ENCODE measurements at places on chromosomes 12 and 14.

DNA sequence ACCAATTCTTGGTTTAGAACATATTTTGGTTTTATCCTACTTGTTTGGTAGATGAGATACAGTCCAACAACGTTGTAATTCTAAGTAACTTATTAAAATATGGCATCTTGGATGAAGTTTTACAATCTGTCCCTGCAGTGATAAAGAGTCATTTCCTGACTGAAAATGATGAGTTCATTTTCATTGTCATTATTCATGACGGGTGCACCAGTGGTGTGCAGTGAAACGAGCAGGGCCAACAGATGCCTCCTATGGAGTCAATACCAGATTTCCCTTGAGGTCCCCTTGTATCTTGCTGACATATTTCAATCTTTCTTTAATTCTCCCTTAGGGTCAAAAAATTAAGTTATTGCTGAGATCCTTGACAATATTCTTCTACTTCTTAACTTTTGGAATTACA is 438.5 kb downstream of the LRIG3 start:
- DNase-seq: no peak

DNA sequence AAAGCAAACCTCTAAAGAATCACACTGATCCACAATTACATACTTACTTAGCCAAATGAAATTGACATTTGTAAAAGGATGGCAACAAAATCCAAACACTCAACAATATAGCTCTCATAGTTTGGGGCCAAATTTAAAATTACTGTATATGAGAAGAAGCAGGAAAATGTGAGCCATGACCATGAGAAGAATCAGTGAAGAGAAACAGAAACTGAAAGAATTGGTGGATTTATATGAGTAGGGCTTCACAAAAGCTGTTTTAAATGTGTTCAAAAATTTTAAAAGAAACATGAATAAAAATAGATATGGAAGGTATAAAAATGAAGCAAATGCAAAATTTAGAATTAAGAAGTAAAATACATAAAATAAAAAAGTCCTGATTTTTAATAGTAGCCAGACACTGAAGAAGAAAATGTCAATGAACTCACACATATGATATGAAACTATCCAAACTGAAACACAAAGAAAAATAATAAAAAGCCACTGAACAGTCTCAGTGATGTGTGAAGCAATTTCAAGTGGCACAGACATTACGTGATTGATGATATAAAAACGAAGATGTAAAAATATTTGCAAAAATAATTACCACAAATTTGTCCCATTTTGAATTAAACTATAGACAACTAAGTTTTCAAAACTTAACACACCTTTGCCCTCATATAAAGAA is 87.9 kb upstream of the MDGA2 start:
- DNase-seq: no peak

DNA sequence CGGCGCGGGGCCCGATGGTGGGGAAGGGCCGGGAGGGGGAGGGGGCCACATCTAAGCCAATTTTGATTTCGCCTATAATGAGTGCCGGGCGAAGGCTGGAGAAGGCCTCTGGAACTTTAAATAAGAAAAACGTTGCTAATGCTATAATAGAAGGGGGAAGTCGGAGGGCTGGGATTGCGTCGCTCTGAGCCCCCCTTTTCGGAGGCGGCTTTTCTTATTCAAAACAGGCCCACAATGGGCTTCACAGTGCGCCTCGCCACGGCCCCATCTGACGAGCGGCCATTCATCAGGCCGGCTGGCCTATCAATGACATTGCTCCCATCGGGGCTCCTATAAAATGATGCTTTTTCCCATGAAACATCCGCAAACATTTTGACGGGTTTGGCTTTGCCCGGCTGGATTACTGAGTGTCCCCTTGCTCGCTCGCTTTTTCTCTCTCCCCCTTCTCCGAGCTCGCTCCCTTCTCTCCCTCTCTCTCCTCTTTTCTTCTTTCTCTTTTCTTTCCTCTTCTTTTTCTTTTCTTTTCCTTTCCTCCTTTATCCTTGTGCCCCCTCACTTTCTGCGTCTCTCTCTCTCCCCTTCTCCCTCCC is at the start of gene RFX4:
TSS of gene RFX4 (plus strand) at position 364 of the 590 bp plus-strand sequence. CDS start 317 bp downstream, outside the sequence.
- DNase-seq: no peak

GRCh38 chr14:89516173-89516572 is 99.1 kb upstream of the FOXN3 start:
- DNase-seq: no peak

DNA sequence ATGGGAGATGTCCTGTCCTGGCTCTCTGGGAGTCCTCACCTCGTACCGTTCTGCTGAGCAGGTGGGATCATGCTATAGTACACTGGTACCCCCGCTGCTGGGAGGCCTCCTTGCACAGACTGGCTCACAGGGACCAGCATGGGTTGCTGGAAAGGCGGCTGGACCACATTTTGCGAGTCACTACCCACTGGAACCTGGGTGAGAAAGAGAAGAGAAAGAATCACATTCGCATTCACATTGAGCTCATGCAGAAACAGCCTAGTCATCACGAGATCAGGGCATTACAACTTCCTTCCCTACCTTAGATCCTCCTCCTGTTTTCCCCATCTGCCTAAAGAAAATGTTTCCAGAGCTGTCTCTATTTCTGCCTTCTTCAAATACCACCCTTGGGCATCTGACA is 17.3 kb upstream of the STAC3 start:
- DNase-seq: no peak

DNA sequence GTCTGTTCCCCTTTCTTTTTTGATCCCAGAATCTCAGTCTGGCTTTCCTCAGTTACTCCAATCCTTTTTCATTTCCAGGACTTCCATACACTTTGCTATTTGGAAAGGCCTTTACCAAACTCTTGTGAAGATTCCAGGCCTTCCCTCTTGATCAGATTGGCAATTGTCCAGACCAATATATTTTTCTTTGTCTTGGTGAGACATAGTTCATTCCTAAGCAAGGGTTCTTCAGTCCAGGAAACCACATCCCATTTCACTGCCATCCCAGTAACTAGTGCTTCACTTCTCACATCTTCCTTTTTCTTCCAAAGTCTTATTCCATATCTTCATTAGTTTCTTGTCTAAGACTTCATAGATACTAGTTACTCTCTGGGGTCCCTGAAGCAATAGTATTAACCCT is 2.1 kb upstream of the PTPRQ start:
- no peak for DNase-seq

GRCh38 chr14:61227884-61228591 is 53.1 kb downstream of the TMEM30B start:
- DNase-seq: no peak

- no peak for DNase-seq
Measured at GRCh38 chr14:33848009-33848408, 102.9 kb downstream of the EGLN3 start.

GRCh38 chr12:67457778-67458665 is 188.9 kb downstream of the CAND1 start:
- no peak for DNase-seq

DNA sequence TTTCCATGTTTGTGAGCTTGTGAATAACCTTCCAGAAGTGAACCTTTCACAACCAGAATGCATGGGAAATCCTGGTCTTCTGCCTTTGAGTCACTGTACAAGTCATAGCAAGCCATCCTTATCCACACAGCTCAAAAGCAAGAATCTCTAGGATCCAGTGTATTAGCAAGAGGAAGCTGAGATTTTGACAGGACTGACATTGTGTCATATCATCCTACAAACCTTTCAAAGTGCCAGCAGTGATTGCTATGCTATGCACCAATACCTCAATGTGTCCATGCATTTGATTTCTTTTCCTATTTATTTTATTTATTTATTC is 13.5 kb upstream of the NRDE2 start:
- no peak for DNase-seq

DNA sequence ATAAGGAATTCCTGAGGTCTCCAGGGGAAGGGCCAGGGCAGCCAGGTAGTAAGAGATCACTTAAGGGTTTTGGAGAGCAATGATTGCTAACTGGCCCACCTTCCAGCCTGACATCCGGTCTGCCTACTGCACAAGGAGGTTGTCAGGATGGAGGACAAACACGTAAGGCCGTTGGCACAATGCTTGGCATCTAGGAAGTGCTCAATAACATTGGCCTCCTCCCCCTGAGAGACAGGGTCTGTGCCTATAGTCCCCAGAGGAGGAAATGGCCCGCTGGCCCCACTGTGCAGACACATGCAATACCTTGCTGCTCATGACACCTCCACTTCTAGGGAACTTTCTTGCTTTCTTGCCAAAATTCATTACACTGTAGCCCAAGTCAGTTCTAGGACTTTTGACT is 73.2 kb downstream of the NTF3 start:
- no peak for DNase-seq

- DNase-seq: no peak
Measured at GRCh38 chr14:102089621-102090343, 2.9 kb upstream of the HSP90AA1 start.

DNA sequence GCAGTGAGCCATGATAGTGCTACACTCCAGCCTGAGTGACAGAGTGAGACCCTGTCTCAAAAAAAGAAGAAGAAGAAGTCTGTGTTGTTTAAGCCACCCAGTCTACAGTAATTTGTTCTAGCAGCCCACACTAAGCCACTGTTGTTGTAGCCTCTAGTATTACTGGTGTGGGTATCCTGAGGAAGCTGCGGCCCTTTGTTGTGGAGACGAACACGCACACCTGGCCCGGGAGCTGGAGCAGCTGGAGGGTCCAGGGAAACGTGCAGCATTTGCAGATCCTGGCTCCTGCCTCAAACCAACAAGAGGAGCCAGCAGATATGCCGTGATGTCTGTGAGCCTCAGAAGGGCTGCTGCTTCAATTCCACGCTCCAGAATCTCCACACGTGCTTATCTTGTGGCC is 65.3 kb downstream of the MAP1LC3B2 start:
- no peak for DNase-seq

DNA sequence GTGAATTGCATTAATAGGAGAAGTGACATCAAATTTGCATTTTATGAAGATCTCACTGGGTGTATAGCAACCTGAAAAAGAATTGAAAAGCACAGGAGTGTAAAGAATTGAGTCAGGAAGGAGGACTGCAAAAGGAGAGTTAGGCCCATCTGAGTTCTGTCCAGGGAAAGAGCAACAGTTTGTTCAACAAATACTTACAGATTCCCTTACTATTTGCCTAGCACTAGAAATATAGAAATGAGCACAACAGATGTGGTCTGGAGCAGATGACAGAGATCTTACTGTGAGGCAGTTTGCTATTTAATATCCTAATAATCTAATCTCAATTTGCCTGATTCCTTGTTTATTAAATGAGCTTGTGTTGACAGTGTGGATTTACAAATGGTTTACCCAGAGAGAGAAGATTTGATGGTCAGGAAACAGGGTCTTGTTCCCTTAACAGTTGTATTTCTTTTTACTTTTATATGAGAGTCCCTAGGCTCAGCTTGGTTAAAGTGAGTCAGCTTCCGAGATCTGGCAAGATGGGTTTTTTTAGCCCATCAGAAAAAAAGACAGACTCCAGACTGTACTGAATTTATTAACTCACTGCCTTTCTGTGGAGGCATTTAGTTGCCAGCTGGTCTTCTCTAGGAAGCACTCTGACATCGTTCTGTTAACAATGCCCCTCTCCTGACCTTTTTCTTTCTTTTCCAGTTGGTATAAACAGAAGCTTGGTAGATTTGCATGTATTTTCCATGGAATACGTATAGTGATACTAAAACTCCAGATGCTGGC is 229.7 kb downstream of the TTC6 start:
- no peak for DNase-seq

- no peak for DNase-seq
Measured at GRCh38 chr12:13194401-13195110, 2.0 kb upstream of the EMP1 start.

GRCh38 chr14:65095633-65096205 is 6.6 kb downstream of the MAX start:
- DNase-seq: no peak

GRCh38 chr14:56709201-56709600 is 101.1 kb downstream of the OTX2 start:
- no peak for DNase-seq

DNA sequence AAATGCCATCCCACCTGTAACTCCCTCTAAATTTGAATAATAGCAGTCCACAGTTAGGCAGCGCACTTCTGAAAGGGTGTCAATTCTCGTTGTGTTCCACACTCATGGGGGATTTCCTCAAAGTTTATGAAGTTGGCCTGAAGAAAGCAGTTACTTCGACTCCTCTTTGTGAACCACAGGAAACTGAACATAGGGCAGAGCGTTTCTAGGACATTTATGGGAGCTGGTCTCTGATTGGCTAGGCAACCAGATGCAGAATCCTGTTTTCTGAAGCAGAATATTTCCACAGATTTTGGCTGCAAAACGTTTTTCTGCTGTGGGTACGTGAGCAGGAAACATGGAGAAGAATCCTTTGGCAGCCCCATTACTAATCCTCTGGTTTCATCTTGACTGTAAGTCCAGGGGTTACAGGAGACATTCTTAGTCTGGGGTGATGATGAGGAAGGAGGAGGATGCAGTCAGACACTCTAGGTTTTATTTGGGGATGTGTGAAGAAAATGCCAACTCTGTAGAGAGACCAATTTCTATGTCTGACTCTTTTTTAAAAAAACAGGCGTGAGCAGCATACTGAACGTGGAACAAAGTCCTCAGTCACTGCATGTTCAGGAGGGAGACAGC is 431.5 kb upstream of the OR4E1 start:
- DNase-seq: no peak

GRCh38 chr12:28998662-28999120 is 150.4 kb upstream of the FAR2 start:
- no peak for DNase-seq

GRCh38 chr12:10909462-10909861 is at the start of gene TAS2R13:
Gene TAS2R13 (minus strand): TSS chr12:10909562. CDS start chr12:10909298, 264 bp downstream.
- no peak for DNase-seq

GRCh38 chr14:55731881-55732498 is 152.0 kb downstream of the KTN1 start:
- DNase-seq: peak; percentile 51

DNA sequence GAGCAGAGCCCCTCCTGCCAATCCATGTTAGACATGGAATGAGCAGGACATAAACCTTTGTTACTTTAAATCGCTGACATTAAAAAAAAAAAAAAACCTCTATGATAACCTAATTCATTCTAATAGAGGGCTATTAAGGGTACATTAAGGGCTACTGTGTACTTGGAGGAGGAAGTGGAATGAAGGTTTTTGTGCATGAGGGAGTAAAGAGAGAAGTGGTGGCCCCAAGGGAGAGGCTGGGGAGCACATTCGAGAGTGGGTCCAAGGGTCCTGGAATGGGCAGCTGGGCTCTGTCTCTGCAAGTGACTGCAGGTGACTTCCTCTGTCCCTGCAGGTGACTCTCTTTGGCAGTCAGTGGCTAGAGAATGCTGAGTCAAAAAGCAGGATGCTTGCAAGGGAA is 32.1 kb upstream of the PTGDR start:
- DNase-seq: no peak

GRCh38 chr14:48275301-48275700 is 599.9 kb upstream of the MDGA2 start:
- DNase-seq: no peak

DNA sequence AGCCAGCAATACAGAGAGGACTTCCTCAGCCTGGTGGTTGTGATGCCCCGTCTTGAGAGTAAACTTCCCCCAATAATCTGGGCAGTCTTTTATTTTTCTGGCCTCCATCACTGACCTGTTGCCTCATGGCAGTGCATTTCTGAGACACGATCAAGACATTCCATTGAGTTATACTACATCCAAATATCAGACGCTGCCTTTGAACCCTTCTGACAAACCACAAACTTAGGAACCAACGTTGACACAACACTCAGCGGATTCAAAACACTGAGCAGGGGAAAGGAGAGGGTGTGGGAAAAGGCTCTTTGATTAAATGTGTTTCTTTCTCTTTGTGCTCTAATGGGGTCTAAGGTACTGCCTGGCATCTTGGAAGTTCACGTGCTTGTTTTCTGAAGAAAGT is 100.7 kb upstream of the TBX5 start:
- no peak for DNase-seq

- DNase-seq: no peak
Measured at GRCh38 chr14:71478542-71478941, 453.7 kb upstream of the RGS6 start.

Measured in effector memory CD8-positive, alpha-beta T cell (primary cell).